ENCODE measurements at places on chromosomes 5 and 9.

GRCh38 chr5:178564397-178564796 lies 25.8 kb downstream of the COL23A1 start:
- DNase-seq, result no peak

DNA sequence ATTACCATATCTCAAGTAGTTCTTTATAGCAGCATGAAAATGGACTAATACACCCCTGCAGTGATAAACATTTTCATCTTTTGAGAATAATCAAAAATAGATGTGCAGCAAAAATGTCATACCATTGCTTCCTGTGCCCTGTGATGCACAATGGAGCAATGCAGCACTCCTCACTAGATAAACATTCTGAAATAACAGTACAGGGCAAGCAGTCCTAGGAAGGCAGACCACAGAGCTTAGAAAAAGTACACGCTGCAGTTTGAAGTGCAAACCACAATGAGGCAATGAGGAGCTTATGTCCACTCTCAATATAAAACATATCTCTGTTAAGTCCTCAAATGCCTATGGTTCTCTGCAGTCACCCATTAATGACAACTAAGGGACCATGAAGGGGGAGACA lies 367.6 kb downstream of the PDE4D start:
- DNase-seq, result no peak

GRCh38 chr5:157540707-157541446 lies 34.7 kb downstream of the ADAM19 start:
- DNase-seq, result no peak

DNA sequence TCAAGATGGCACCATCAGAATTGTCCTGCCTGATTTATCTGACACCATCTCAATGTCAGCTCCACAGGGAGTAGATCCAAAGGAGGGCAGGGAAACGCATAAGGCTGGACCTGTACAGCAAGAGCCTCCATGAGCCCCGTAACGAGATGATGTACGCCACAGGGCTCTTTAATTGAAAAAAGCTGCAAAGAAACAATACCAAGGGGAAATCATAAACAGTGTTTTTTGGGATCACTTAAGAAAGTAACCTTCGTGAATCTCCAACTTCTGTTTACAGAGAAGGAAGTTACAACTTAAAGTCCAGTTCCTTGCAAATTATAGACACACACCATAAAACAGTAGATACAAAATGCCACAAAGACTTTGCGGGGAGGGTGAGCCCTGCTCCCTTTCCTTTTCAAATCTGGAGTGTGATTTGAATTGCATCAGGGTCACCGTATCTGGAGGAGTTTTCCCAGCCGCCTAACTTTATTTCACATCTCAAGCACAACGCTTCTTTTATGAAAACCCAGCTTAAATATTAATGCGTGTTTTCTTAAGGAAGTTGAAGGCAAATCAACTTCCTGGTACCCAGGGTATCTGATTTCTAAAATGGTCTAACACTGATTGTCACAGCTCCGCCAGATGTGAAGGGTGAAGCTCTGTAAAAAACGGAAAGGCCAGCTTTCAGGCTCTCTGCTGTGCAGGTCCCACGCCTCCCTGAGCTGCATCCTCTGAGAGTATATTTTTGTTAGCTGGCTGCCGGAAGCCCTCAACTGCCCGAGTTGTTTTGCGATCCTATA lies 88.9 kb downstream of the EBF1 start:
- no peak for DNase-seq

- DNase-seq, result peak; percentile 12
Observed at GRCh38 chr9:14418941-14419937, 105.3 kb upstream of the NFIB start.
